ELF-1 (cell line): ENCODE measurements at places on chromosomes 12 and 14.
A peak's percentile ranks its signal among the peaks of the same experiment; 100 is the strongest.

GRCh38 chr14:75138492-75138891 lies 11.6 kb upstream of the NEK9 start:
- DNase-seq = no peak

DNA sequence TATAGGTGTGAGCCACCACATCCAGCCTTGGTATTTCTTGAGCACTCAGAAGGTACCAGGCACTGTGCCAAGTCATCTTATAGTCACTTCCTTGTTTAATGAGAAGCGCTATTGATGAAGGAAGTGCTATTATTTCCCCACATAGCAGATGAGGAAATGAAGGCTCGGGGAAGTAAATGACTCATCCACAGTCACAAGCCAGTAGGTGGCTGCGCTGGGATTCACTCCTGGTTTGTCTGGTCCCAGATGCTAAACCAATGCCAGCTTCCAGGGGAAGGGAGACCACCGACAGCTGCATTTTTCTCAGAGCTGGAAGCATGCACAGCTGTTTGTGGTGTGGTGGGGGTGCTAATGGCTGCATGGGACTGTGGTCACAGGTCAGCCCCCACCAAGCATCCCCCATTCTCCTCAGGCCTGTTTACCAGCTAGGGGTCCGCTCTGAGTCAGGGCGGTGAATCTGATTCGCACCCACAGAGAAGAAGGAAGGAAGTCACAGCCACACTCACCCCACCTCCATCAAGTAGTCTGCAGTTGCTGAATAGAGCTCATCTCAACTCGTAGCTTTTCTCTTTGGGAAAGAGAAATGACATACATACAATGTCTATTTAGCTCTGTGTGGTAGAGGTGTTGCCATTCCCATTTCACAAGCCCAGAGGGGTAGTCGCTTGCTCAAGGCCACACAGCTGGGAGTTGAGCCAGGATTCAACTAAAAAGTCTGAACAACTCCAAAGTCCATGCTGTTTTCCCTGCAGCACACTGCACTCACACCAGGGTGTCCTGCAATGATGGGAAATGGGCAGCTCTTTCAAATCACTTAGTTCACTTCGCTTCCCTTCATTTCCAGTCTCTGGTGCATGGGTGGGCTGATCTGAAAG lies 6.3 kb upstream of the LTBP2 start:
- no peak for DNase-seq

- DNase-seq = no peak
These were observed 55.4 kb downstream of the KCNJ8 start for GRCh38 chr12:21718944-21719650.

DNA sequence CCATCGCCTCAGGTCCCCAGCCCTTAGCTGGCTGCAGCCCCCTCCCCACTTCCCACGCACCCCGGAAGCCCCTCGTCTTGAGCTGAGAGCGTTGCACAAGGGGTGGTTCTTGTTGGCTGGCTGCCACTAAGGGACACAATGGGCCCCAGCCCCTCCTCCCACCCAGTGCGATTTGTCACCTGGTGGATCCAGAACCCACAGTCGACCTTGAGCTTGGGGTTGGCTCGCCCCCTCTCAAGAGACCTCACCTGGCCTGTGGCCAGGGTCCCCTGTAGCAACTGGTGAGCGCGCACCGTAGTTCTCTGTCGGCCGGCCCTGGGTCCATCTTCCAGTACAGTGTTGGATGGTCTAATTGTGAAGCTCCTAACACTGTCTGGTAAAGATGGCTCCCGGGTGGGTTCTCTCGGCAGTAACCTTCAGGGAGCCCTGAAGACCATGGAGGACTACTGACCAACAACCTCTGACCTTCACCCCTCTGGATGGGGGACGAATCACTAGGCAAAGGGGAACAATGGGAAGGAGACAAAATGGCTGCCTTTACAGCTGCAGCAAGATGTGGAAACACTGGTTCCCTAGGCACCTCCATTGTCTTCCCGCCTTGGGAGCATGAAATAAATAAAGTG lies 6.6 kb downstream of the PHB2 start:
- DNase-seq = no peak

GRCh38 chr14:72433511-72433910 lies 460.4 kb downstream of the DPF3 start:
- no peak for DNase-seq

DNA sequence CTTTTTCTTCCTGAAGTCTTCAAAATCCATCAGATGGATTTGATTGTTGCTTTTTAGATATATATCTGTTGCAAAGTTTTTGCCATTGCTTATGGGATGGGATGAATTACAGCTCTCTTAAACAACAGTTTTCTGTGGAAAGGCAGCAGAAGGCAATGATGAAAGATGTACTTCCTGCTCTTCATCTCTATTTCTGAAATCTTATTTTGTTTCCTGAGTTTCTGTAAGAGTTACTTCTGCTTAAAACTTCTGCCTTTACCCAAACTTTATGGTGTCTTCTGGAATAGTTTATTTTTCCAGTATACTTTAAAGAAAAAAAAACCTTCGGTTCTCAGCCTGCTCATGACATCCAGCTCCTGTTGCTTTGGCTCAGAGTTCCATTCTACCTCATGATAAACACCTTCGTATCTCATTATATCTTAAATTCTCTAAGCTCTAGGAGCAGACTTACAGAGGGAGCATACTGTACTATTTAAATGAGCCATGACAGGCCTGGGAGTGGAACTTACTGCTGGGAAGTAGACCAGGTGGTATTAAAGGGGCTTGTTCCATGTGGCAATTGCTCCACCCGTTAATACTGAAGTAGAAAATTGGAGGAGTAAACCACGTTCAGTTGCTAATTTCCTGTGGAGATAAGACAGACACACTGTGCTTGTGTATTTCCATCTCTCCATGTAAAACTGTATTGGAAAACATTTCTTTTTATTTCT lies 288.4 kb downstream of the FBXL14 start:
- no peak for DNase-seq

DNA sequence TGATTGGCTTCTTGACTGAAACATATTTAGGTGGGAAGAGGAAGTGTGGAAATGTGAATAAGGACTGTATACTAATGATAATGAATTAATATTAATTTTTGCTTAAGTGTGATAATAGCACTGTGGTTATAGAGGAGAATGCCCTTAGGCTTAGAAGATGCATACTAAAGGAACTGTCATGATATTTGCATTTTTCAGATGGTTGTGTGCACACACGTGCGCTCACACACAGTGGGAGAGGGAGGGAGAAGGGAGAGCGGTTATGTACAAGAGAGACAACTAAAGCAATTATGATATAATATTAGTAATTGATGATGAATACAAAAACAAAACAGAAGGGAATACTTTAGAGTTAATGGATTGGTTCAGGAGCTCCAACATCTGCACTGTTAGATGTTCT lies 54.2 kb downstream of the RCOR1 start:
- DNase-seq = no peak

DNA sequence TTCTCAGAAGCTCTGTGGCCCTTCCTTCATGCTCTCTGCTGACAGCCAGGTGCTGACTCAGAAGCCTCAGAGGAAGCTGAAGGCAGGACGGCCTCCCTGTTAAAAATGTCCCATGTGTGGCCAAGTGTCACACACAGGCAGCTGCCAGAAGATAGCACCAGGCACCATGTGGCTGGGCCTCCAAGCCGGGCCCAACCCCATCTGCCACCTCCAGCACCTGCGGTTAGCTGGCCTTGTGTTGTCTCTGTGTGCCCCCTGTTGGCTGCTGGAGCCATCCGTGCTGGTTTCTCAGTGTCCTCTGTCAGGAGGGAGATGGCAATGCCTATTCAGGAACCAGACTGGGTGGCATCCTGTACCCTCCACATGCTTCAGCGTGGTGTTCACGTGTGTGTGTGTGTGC lies 63.2 kb downstream of the TSPAN11 start:
- peak; percentile 71 for DNase-seq

GRCh38 chr12:4859478-4860210 lies 50.1 kb upstream of the KCNA1 start:
- DNase-seq = no peak

- DNase-seq = no peak
These were observed 23.4 kb downstream of the CGRRF1 start for GRCh38 chr14:54533100-54533499.

DNA sequence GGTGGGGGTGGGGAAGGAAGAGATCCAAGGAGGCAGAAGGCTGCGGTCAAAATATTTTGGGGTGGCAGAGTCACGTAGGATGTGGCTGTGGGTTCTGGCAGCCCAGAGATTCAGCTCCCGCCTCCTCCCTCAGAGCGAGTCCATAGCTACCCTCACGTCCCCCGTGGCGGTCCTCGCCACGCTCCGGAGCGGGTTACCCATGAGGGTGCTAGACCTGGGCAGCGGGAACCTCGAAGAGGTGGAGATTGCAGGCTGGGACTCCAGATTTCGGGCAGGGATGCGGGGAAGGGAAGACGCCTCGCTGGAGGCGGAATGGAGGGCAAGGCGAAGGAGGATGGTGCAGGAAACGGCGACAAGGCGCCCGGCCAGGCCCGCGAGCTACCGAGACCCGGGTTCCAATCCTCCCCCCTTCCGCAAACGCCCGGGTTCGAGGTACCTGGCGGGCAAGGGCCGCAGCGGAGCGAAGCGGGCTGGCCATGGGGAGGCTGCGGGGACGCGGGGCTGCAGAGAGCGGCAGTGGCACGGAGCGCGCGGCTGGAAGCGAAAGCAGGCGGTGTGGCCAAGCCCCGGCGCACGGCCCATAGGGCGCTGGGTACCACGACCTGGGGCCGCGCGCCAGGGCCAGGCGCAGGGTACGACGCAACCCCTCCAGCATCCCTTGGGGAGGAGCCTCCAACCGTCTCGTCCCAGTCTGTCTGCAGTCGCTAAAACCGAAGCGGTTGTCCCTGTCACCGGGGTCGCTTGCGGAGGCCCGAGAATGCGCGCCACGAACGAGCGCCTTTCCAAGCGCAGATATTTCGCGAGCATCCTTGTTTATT lies 46.2 kb downstream of the BCAT1 start:
- peak; percentile 56 for DNase-seq

DNA sequence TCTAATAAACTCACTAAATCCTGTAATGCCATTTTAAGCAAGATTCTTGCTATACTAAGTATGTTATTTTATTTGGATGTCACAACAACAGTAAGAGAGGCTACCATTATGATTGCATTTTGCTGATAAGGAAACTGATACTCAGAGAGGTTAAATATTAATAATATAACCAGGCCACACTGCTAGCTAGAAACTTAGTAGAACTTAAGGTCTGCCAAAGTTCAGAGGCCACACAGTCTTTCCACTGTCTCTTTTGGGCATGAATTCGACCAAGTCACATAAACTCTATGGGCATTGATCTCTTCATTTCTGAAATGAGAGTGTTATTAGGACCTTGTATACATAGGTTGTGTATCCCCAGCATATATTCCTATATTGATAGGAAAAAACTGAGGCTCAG lies 147.9 kb downstream of the SYNE2 start:
- DNase-seq = no peak

DNA sequence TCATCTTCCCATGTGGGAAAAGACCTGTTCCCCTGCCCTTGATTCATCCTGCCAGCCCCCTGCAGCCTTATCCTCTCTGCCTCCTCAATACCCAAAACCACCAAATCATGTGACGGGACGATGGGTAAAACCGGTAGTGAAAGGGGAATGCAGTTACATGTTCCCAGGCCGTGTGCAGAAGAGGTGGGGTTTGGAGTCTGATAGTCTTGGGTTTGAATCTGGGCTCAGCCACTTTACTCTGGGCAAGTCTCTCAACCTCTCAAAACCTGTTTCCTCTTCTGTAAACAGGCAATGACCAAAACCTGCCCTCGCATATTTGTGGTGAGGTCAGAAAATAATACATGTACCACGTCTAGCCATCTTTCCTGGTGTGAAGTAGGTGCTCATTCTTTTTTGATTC lies 123.0 kb downstream of the PLXNC1 start:
- DNase-seq = no peak

GRCh38 chr12:103495469-103496456 lies at the start of gene C12orf42:
C12orf42 (minus strand) TSS chr12:103495968; CDS start chr12:103478426, 17,542 bp downstream.
- DNase-seq = peak; percentile 63

DNA sequence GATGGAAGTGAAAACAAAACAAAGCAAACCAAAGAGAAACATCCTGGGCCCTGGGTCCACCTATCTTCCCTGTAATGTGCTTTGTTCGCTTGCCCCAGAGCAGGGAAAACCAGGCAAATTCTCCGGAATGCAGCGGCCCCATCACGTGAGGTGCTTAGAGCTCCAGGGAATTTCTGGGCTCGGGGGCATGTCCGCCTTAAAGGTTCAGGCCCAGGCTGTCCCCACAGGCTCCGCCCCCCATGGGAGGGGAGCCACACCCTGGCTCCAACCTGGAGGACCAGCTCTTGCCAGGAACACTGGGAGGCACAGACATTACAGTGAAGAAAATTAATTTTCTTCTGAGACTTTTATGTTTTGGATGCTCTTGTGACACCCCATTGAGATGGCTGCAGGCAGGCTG lies 69.9 kb downstream of the RBM19 start:
- DNase-seq = peak; percentile 96

GRCh38 chr12:91377436-91377835 lies 194.8 kb upstream of the DCN start:
- no peak for DNase-seq

GRCh38 chr12:25884920-25885234 lies 73.6 kb upstream of the RASSF8 start:
- no peak for DNase-seq

DNA sequence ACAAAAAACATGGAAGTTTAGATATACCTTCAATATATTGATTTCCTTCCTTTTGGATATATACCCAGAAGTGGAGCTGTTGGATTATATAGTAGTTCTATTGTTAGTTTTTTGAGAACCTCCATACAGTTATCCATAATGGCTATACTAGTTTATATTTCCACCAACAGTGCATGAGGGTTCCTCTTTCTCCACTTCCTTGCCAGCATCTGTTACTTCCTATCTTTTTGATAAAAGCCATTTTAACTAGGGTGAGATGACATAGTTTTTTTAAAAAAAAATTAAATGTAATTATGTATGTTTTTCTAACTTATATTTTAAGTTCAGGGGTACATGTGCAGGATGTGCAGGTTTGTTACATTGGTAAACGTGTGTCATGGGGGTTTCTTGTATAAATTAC lies 10.0 kb upstream of the SLC38A4 start:
- no peak for DNase-seq

DNA sequence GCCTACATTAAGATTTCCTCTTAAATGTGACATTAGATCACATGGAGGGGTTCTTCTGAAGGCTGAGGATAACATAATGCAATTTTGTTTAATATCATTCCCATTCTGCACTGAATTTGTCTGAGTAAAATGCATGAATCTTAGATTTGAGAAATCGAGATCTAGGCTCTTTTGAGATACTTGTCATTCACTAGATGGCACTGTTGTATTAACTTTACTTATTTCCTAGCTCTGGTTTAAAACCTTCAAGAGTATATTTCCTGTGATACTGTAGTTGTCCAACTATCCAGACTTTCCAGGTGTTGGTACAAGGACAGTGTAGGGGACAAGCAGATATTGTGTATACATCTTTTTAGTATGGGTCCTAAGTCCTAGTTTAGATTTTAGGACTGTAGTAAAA lies 91.7 kb upstream of the SEL1L start:
- no peak for DNase-seq

DNA sequence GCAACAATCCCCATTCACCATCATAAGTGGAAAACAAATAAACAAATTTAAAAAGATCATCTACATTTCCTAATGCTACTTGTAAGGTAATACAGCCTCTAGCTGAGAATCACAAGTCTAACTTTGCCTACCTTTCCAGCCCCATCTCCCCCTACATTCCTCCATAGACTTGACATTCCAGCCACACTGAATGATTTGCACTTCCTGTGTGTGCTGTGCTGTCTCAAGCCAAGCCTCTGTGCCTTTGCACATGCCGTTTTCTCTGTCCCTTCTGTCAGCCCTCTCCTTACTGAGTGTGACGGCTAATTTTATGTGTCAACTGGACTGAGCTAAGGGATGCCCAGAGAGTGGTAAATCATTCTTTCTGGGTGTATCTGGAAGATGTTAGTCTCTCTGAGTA lies 82.4 kb upstream of the MBIP start:
- no peak for DNase-seq
